ENCODE measurements at places on chromosomes 11 and 22.

- no peak for DNase-seq
Measured at GRCh38 chr11:73313652-73314051, 5.6 kb downstream of the ARHGEF17 start.

DNA sequence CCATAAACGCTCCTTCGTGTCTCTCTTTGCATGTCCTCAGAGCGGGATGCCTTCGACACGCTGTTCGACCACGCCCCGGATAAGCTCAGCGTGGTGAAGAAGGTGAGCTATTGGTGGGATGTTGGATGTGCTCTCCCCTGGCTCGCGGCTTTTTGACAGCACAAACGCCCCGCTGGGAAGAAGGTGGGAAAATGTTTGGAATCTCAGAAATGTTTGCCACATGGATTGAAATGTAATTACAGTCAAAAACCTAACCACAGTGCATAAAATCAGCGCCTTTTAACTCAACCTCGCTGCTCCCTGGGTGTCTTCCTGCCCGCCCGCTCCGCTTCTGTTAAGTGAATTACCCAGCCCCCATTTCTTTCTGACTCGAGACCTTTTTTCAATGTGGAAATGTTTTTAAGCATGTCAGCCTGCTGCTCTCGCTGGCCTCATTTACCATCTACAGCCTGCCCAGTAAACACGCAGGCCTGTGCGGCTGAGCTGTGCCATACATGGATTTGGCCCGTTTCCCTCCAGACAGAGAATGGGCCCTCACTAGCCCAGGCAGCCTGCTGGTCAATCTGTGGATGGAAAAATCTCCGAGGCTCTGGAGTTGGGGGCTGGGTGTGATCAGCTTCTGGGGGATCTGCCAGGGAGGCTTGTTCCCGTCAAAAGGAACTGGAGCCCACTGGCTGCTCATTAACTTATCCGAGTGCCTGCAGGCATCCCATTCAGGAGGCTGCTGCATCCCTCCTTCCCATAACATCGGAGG lies 32.7 kb upstream of the PARVG start:
- peak; percentile 95 for DNase-seq

DNA sequence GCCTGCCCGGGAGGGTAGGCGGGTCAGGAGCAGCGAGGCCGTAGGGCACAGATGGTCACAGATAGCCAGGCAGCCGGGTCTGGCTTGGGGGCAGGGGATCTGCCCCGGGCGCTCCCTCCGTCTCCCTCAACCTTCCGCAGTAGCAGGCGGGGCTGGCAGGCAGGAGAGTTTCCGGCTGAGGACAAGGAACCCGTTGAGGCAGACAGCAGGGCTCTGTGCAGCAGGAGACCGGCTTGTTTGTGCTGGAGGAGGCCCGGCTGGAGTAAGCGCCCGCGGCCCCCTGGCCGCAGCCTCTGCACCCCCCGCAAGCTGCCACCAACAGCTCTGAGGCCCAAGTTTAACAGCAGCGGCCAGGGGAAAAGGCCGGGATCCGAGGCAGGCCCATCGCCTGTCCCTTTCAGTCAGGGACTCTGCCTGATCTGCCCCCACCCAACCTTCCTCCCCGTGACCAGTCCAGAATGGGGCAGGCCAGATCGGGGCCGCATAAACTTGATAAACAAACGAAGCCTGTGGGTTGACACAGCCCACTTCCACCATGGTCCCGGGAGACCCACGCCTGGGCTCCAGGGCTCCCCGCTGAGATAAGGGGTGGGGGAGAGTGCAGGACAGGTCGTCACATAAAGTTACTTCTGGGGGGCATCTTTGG lies 13.6 kb downstream of the SCARF2 start:
- no peak for DNase-seq

DNA sequence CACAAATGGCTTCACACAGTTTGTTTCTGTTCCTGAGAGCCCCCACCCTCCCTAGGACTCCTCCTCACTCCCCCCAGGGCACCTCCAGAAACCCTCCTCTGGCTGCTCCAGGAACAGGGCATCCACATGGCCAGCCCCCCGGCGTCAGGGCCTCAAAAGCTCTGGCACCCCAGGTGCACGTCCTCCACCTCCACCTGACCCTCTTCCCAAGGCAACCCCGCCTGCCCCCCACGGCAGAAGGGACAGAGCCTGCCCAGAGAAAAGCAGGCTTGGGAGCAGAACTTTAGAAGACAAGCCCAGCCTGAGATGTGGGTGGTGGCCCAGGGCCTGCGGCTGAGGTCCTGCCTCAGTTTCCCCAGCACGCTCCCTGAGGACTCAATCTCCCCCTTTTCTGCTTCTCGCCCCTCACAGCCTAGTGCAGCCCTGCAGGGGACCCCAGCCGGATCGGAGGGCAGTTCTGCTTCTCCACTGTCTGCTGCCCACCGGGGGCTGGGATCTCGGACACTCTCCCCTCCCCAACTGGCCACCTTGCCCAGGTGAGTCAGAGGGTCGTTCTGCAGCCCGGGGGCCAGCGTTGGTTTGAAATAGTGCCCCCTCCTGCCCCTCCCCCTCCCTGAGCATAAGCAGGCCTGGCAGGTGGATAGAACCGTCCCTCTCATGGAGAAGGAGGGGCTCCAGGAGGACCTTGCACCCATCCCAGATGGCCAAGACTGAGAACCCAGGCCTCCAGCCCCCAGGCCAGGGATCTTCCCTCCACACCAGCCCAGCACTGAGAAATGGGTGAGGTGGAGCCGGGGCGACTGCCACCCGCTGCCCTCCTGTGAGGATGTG lies 2.4 kb upstream of the TRABD start:
- DNase-seq = no peak

- no peak for DNase-seq
Measured at GRCh38 chr11:105245781-105246315, 106.3 kb upstream of the CARD18 start.

GRCh38 chr11:130728185-130729180 lies 187.8 kb downstream of the SNX19 start:
- DNase-seq = no peak

- no peak for DNase-seq
Measured at GRCh38 chr11:76579056-76579751, 91.3 kb downstream of the LRRC32 start.

DNA sequence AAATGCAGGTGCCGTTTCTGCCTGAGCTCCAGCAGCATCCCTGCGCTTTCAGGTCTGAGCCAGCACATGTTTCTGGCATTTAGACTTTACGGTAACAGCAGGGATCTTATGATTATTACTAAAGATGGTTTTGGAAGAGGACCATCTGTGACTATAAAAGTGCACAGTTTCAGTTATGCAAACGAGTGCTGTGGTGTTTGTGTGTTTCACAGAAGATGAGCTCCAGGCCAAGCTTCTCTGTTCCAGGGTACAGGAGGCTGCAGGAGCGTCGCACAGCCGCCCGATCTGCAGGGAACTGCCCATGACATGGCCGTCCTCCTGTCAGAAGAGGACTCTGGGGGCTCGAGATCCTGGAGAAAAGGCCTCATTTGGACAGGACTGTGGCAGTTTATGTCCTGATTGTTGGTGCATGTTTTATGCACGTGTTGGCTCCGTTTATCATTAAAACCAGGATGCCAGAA lies 297.3 kb downstream of the TBC1D22A start:
- DNase-seq = peak; percentile 41

- DNase-seq = no peak
Measured at GRCh38 chr11:14361951-14362350, 3.0 kb upstream of the RRAS2 start.

DNA sequence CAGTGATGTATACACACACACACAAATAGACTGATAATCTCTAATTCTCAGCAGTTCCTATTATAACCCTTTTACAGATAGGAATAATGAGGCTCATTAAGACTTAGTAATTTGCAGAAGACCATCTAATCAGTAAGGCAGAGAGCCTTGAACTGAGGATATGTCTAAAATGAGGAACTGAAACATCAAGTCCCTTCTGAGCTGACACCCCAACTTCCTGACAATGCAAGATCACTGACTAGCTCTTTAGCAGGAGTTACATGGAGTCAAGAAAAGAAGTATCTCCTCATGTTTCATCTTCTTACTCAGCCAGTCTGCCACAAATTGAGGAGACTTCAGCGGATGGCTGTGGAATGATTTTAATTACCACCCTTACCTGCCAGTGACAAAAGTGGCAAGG lies 193.0 kb downstream of the MSANTD4 start:
- no peak for DNase-seq

GRCh38 chr22:42132457-42132856 lies 1.8 kb upstream of the CYP2D6 start:
- DNase-seq = no peak

GRCh38 chr11:62648185-62648966 lies 2.0 kb upstream of the GANAB start:
- DNase-seq = no peak

GRCh38 chr11:1966531-1966930 lies 19.4 kb downstream of the MRPL23 start:
- no peak for DNase-seq

DNA sequence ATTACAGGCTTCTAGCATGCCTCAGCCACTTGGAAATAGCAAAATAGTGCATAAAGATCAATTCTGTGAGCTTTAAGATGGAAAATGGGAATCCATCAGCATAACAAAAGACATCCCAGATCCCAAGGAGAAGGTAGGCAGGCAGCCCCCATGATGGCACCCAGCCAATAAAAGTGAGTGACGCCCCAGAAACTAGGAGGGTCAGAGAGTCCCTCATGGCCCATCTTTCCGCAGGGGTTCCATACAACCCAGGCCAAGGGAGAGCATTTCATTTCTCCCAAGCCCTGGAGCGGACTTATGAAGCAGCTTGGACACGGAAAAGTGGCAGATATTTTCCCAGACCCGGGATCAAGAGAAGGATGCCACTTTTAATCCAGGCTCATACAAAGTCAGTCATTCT lies 93.3 kb downstream of the ZC3H12C start:
- no peak for DNase-seq

DNA sequence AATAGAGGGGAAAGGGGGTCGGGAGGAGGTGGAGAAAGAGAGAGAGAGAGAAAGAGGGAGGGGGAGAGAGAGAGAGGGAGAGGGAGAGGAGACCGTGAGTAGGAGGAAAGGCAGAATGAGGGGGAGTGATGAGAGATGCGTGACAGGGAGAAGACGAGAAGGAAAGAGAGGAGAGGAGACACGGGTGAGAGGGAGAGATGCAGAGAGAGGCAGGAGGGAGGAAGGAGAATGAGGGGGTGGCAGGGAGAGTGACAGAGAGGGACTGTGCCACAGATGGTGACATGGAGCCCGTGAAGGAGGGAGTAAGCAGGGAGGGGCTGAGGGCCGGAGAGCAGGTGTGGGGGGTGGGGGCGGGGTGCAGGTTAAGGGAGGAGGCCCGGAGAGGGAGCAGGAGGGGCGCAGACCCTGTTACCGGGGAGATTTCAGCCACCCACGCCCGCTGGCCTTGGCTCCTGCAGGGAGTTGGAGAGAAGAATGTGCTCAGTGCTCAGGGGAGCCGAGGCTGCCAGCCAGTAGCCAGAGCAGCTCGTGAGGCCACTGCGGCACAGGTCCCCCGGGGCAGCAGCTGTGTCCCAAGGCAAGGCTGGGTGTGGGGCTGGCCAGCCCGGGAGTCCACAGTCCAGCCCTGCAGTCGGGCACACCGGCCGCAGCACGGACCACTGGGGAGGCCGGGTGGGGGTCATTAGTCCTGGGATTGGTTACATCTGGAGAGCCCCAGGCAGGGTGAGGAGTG lies at the start of gene SSTR3:
Gene SSTR3, minus strand, starts transcription at position 304 of the 733 bp plus-strand sequence. CDS start 4,674 bp downstream, outside the sequence.
- no peak for DNase-seq

GRCh38 chr22:17412232-17412631 lies 43.0 kb downstream of the CECR2 start:
- DNase-seq = no peak

- DNase-seq = no peak
Measured at GRCh38 chr22:39474351-39475111, 17.7 kb downstream of the MGAT3 start.

Data from fibroblast of upper back skin (primary cell).